ENCODE measurements at places on chromosomes 2 and 18.

GRCh38 chr2:193584522-193584938 is 1389.8 kb upstream of the TMEFF2 start:
- no peaks in the 10 kb centered on the region for H3K4me1 ChIP-seq
- H3K4me3 ChIP-seq, result no peak overlapping the region
- DNase-seq, result no peak
- no peak overlapping the region for H3K27ac ChIP-seq
- no peaks in the 10 kb centered on the region for H3K27me3 ChIP-seq

DNA sequence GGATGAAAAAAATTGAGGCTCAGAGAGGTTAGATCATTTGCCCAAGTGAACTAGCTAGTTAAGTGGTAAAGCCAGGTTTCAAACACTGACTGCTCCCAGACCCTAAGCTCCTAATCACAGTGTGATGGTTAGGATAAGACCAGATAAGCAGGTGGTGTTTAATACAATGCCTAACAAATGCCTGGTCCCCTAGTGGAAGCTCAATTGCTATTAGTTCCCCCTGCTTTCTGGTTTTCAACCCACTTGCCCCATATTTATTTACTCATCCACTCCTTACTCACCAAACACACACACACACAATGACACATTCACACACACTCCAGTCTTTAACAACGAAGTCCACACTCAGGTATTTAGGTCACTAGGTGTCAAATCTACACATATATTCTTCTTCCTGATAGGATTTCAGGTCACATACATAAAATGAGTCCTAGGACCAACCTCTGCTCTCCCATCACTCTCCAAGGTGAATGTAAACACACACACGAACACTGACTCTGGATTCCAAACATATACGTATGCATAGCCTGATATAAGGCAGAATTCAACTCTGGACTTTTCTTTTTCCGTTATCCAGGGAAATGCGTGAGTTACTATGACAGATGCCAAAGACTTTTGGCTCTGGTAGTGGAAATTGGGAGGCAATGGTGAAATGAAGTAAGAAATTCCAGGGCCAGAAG is 73.6 kb upstream of the TSPYL6 start:
- H3K27ac ChIP-seq, result peak overlapping the region; percentile 90
- no peaks in the 10 kb centered on the region for H3K27me3 ChIP-seq
- H3K36me3 ChIP-seq, result no peaks in the 10 kb centered on the region
- no peak for DNase-seq

- no peaks in the 10 kb centered on the region for H3K27me3 ChIP-seq
- H3K36me3 ChIP-seq, result no peaks in the 10 kb centered on the region
- DNase-seq, result no peak
- no peaks in the 10 kb centered on the region for H3K4me1 ChIP-seq
These were observed 850.3 kb downstream of the DSC3 start for GRCh38 chr18:30192216-30192615.

GRCh38 chr2:191038241-191038725 is 24.3 kb upstream of the STAT1 start:
- no peaks in the 10 kb centered on the region for H3K27me3 ChIP-seq
- H3K27ac ChIP-seq, result no peak overlapping the region
- no peaks in the 10 kb centered on the region for H3K36me3 ChIP-seq
- H3K4me1 ChIP-seq, result no peaks in the 10 kb centered on the region
- no peak overlapping the region for H3K4me3 ChIP-seq
- no peak for DNase-seq

DNA sequence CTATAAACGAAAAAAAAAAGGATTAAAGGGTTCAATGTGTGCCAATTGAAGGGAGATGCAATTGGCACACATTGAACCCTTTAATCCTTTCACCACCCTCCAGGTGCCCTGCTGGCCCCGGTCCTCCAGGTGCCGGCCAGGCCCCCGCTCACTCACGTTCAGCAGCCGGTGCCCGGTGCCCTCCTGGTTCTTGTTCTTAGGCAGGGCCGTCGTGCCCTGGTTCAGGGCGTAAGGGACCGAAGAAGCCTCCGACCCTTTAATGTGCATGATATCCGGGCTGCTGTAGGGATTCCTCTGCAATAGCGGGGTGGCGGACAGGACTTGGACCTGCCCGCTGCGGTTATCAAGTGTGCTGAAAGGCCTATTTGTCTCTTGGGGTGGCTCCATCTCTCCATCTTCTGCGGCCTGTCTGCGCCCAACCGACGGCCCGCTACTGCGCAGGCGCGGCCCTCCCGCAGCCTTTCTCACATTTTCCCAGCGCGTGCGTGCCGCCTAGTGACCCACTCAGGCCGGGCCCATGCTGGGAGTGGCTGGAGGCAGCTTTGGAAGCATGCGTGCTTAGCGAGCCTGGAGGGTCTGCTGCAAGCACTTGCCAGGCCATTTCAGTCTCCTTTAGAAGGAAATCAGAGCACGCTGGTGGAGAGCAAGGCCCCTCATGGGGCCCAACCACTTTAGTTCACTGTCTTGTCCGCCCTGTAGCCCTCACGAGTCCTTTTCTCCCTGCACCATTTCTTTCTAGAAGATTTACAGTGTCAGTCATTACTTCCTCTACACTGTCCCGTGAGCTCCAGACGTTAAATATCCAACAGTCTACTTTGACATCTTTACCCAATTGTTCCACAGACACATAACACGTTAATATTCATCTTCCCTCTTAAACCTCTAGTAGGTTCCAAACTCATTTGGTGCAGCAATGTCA is 24.3 kb downstream of the TMEM237 start:
- peak; percentile 83 for DNase-seq
- H3K27me3 ChIP-seq, result no peaks in the 10 kb centered on the region
- H3K4me3 ChIP-seq, result peak overlapping the region; percentile 21
- H3K27ac ChIP-seq, result no peak overlapping the region

DNA sequence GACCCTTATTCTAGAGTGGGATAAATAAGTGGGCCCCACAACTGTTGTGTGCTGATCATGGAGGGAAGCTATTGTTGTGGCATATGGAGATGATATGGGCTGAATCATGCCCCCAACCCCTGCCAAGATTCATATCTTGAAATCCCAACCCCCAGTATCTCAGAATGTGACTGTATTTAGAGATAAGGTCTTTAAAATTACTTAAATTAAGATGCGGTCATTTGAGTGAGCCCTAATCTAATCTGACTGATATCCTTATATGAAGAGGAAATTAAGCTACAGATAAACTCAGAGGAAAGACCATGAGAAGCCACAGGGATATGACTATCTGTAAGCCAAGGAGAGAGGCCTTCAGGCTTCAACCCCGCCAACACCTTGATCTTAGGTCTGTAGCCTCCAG is 188.3 kb upstream of the RND3 start:
- DNase-seq, result no peak
- H3K27me3 ChIP-seq, result no peaks in the 10 kb centered on the region
- no peak overlapping the region for H3K4me3 ChIP-seq
- H3K4me1 ChIP-seq, result no peaks in the 10 kb centered on the region

DNA sequence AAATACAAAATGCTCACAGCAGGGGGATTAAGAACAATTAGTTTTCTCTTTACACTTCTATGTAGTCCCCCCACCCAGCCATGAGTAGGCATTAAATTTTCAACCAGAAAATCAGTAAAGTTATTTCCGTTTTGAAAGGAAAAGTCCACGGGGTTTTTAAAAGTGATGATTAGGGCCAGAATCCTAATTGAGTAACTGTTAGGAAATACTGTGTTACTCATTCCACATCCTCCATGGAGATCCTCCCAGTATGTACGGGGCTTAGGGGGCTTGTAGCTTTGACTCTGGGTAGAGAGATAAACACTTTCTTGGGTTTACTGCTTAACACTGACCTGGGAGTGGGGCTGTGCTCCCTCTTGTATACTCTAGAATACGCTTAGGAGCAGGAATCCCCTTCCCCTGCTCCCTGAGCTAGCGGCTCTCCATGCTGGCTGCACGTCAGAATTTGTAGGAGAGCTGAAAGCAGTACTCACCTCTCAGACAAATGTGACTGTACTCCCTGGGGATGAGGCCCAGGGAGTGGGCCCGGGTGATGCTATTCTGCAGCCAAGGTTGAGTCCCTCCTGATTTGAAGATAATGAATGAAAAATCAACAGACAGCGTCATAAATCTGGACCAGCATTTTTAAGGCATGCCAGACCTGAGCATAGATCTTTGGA is 100.5 kb downstream of the SLC4A3 start:
- no peaks in the 10 kb centered on the region for H3K27me3 ChIP-seq
- no peak overlapping the region for H3K4me3 ChIP-seq
- DNase-seq, result no peak
- no peak overlapping the region for H3K27ac ChIP-seq
- no peaks in the 10 kb centered on the region for H3K36me3 ChIP-seq

DNA sequence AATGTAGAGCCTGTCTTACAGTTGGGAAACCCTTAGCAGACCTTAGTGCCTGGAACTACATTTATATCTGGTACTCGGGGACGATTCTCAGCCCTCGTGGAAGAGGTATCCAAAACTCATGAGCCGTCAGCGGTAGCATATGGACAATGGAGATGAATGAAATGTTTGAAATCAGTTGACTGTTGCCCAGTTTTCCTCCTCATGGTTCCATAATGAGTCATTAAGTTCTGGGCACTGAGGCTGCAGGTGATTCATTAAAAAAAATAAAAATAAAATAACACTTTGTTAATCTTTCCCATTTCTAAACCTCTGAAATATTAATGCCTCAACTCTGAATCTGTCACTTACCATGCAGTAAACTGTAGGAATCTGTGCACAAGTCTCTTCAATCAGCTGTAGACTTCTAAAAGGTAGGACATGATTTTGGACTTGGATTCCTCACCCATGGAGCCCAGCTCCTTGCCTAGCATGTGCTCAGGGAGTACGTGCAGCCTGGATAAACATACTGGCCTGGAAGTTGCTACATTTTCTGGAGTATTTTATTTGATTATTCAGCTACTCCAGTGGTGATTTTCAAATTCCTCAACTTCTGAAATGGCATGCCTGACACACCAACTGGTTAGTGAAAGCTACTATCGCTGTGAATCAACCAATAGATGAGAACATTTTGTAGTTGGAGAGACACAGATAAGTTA is 979.2 kb downstream of the CNTNAP5 start:
- no peak for DNase-seq
- no peak overlapping the region for H3K27ac ChIP-seq
- H3K36me3 ChIP-seq, result no peaks in the 10 kb centered on the region

- H3K36me3 ChIP-seq, result no peaks in the 10 kb centered on the region
- no peaks in the 10 kb centered on the region for H3K4me1 ChIP-seq
- DNase-seq, result peak; percentile 38
- no peaks in the 10 kb centered on the region for H3K27me3 ChIP-seq
- no peak overlapping the region for H3K27ac ChIP-seq
These were observed 7.8 kb upstream of the GPR55 start for GRCh38 chr2:230932556-230933511.

- no peak for DNase-seq
- no peaks in the 10 kb centered on the region for H3K4me1 ChIP-seq
- no peak overlapping the region for H3K27ac ChIP-seq
- H3K27me3 ChIP-seq, result no peaks in the 10 kb centered on the region
- H3K36me3 ChIP-seq, result no peaks in the 10 kb centered on the region
These were observed 37.4 kb downstream of the CERKL start for GRCh38 chr2:181619516-181619915.

GRCh38 chr2:131085646-131086045 is 7.6 kb downstream of the FAM168B start:
- H3K36me3 ChIP-seq, result peaks cover 49% of the 10 kb centered on the region
- no peak for DNase-seq
- H3K4me3 ChIP-seq, result no peak overlapping the region
- H3K27ac ChIP-seq, result no peak overlapping the region
- peaks cover 11% of the 10 kb centered on the region for H3K4me1 ChIP-seq

GRCh38 chr2:132757002-132757589 is 87.1 kb upstream of the LYPD1 start:
- no peak for DNase-seq
- H3K27ac ChIP-seq, result no peak overlapping the region
- H3K27me3 ChIP-seq, result no peaks in the 10 kb centered on the region
- H3K36me3 ChIP-seq, result no peaks in the 10 kb centered on the region
- H3K4me1 ChIP-seq, result no peaks in the 10 kb centered on the region
- no peak overlapping the region for H3K4me3 ChIP-seq

GRCh38 chr2:190766595-190766994 is 114.0 kb upstream of the GLS start:
- no peaks in the 10 kb centered on the region for H3K27me3 ChIP-seq
- H3K4me3 ChIP-seq, result no peak overlapping the region
- H3K27ac ChIP-seq, result no peak overlapping the region

DNA sequence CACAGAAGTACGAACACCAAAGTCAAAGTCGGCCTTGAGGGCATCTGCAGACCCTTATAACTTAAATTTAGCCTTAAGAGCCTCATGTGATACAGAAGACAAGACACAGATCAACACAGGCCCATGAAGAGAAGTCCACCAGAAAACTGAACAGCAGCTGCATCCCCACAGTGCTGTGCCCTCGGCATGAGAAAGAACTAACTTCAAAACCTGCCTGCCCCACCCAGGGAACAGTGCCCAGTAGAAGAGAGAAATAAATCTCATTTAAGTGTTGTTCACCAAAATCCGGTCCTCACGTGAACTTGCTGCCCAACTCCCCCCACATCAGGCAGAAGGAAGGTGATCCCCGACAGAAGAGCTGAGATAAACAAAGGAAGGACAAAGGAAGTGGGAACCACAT is 73.7 kb downstream of the PXDN start:
- H3K36me3 ChIP-seq, result peaks cover 60% of the 10 kb centered on the region
- peak overlapping the region; percentile 13 for H3K27ac ChIP-seq
- H3K4me1 ChIP-seq, result peaks cover 2% of the 10 kb centered on the region
- DNase-seq, result no peak

DNA sequence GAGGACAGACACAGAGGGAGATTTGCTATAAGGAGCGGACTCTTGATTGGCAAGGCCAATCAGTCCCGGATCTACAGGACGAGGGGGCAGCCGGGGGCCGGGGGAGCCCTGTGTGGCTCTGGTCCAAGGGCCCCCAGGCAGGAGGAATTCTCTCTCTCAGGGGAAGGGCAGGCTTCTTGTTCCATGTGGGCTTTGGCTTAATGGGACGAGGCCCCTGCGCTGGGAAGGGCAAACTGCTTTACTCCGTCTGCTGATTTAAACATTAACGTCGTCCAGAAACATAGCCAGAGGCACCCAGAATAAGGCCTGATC is 75.9 kb downstream of the TMEM18 start:
- H3K36me3 ChIP-seq, result no peaks in the 10 kb centered on the region
- no peak overlapping the region for H3K4me3 ChIP-seq
- no peaks in the 10 kb centered on the region for H3K4me1 ChIP-seq
- no peak for DNase-seq
- H3K27me3 ChIP-seq, result no peaks in the 10 kb centered on the region
- no peak overlapping the region for H3K27ac ChIP-seq

DNA sequence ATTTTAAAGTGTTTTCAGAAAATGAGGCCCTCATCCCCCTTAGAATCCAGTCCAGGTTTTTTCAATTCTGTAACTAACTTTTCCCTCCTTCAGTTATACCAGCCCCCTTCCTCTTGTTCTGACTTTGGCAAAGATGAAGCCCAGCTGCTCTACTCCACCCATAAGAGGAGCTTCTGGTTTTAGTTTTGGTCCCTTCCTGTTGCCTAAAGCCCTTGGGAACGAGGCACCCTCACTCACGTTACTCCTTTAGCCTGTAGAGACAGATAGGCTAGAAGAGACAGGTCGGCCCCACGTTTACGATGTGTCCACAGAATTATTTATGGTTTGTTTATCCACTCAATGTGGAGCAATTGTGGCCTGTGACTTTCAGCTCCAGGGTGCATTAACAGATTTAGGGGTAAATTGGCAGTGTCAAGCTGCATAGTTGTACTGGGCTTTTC is 454.2 kb upstream of the TNP1 start:
- H3K27me3 ChIP-seq, result no peaks in the 10 kb centered on the region
- H3K36me3 ChIP-seq, result peaks cover 5% of the 10 kb centered on the region
- H3K27ac ChIP-seq, result no peak overlapping the region
- no peak for DNase-seq
- no peak overlapping the region for H3K4me3 ChIP-seq
